ENCODE measurements at places on chromosomes 1 and 21.

DNA sequence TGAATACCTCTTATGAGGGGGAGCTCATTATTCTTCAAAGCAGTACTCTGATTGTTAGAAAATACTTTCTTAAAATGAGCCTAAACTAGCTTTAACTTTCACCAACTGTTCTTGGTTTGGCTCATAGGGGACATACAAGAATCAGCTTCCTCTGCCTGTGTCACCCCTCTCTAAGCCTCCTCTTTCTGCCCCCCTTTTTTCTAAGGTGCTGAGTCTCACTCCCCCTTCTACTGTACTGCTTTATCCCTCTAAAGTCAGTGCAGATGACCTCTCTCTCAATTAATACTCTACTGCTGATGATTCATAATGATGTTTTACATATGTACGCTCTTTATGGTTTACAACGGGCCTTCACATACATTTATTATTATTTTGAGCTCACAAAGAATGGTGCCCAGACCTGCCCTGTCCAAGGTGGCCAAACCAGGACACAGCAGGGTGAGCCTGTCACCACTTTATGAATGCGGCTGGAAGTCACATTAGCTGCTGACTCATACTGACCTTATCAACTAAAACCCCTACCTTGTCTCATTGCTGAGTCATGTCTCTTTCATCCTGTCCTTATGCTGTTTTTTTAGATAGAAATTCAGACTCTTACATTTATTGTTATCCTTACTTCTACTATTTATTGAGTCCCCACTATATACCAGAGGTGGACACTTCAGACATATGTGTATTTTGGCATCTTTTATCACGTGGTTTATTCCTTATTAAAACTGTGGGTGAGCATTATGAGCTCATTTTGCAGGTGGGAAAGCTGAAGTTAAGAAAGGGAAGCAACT lies 126.9 kb downstream of the RNF220 start:
- DNase-seq, result no peak

DNA sequence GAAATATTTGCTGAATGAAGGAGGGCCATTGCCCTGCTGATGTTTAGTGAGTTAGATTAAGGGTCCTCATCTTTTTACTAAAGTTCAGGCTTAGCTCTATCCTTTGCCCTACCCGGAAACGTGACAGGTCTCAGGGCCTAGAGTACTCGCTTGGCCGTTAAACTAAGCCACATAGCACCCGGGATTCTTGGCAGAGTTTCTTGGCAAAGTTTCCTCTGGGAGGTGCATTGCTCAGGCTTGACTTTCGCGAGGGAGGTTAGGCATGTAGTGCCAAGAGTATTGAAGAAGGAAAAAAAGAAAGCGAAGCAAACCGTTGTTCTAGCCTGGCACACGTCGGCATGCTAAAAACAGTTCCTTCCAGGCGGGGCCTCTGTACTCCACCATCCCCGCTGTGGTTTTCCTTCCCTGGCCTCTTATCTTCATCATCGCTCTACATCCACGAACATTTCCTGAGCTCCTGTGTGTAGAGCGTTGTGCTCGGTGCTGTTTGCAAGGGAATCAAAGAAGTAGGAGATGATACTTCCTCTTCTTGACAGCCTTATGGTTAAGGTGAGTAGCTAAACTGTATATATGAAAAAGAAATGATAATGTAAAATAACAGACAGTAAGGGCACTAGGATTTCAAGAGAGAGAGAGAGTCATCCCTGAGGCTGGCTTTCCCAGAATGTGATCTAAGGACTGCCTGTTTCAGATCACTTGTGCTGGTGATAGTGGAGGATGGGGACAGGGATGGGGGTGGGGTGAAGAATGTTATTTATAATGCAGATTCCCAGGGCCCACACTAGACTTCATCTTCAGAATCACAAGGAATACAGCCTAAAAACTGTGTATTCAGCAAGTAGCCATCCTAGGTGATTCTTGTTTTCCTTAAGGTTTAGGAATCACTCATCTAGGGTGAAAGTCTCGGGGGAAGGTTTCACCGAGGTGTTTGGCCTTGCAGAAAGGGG lies 18.8 kb downstream of the RNF220 start:
- DNase-seq, result no peak

- DNase-seq, result no peak
Observed at GRCh38 chr1:158362941-158363340, 9.2 kb downstream of the CD1E start.

GRCh38 chr1:177065430-177065829 lies 99.1 kb downstream of the ASTN1 start:
- DNase-seq, result no peak

- DNase-seq, result no peak
Observed at GRCh38 chr1:4978660-4979390, 324.4 kb downstream of the AJAP1 start.

GRCh38 chr1:48019714-48020315 lies 22.6 kb upstream of the TRABD2B start:
- no peak for DNase-seq

GRCh38 chr1:44637702-44638411 lies 36.4 kb downstream of the TMEM53 start:
- no peak for DNase-seq

GRCh38 chr1:232517204-232517603 lies 112.7 kb downstream of the SIPA1L2 start:
- no peak for DNase-seq

Measured in fibroblast of skin of left biceps (primary cell).